ENCODE measurements at places on chromosomes 16 and 17.

GRCh38 chr17:58630883-58631522 is 60.8 kb downstream of the TEX14 start:
- DNase-seq = no peak

DNA sequence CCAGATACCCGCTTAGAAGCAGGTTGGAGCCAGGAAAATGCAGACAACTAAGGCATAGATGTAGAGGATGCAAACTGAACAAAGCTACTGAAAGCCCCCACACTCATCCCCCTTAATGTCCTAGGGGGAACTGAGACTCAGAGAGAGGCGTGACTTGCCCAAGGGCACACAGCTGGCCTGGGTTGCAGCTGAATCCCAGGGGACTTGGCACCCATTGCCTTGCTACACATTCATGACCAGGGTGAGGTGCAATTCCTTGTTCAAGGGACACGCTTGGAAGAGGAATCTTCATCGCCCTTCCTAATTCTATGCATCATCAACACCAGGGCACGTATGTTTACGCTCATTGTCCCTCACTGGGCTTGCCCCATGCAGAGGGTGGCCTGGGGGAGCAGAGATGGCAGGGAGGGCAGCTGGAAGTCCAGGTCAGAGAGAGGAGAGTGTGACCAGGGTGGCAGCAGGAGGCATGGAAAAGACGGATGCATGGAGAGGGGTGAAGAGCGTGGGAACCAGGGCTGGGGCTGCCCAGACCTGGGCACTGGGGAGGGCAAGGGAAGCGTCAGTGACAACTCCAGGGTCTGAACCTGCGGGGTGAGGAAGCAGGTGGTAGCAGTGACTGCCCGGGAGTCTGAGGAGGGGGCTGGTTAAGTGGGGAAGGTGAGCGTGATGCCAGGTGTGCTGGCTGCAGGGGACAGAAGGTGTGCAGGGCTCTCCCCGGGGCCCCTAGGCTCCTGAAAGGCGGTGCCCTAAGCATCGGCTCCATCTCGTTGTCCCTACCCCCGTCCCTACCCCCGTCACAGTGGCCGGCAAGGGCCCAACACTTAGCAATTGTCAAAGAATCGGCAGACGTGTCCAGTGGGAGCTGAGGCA is 267.1 kb upstream of the TNRC6C start:
- no peak for DNase-seq

DNA sequence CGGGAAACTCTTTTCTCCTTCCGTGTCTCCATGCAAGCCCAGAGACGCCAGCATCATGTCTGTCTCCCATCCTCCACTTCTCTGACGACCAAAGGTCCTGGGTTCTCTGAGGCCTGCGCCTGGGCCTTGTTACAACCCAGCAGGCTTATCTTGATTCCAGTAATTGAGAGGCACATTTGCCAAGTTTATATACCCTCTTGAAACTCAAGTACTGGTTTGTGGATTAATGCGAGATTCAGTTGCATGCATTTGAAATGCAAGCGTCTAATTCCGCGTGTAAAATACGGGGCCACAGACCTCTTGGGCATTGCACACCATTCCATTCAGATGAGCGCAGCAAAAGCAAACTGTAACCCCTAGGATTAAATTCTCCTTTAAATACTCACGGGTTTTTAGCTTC is 28.7 kb upstream of the CRISPLD2 start:
- DNase-seq = no peak

- DNase-seq = no peak
Observed at GRCh38 chr16:10121897-10122425, 60.3 kb downstream of the GRIN2A start.

DNA sequence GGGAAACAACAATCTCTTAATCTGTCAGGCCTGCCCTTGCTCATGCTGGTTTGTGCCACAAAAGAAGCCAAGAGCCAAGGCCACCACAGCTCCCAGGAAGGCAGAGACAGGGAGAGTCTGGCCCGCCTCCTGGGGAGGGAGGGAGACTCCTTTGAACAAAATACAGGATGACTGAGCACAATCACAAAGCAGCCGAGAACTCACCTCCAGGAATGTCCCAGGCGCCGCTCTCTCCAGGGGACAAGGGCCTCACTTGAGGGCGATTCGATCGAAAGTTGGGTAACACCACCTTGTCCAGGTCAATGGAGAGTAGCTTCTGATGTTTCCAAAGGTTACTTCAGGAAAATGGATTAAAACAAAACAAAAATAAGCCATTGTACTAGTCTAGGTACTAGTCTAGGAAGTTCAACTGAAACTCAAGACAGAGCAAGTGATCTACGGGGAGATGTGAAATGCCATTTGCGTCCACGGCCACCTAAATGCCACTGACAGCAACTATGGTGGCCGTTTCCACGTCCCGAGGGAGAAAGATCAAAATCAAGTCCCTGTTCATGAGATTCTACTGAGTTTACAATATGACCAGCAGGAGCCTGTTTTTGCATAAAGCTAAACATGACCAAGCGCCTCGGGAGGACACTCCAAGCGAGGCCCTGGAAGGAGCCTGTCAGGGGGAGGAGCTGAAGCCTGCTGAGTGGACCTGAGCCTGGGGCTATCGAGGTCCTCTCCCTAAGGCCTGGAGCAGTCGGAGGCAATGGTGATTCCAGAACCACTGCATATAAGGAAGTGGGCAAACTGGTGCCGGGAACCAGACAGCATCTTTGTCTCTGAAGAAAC is 13.4 kb upstream of the SLC38A8 start:
- DNase-seq = no peak

GRCh38 chr16:4613636-4614570 is 785 bp downstream of the UBALD1 start:
- no peak for DNase-seq

Measured in ascending aorta (tissue), 2 donors.